ENCODE measurements at places on chromosomes 6 and 20. TPM values are rescaled to one million over a fixed set of nuclear protein-coding genes. Genes with fewer than 3 reads are reported as not detected.

Gene PPP1R10
- 23.9 TPM for total RNA-seq

Gene ULBP2
- 23.8 TPM for total RNA-seq

- DNase-seq: no peak
These were observed 12.8 kb upstream of the DDO start for GRCh38 chr6:110428153-110428552.

- DNase-seq: no peak
These were observed 14.8 kb upstream of the RPL7L1 start for GRCh38 chr6:42864602-42865001.

Gene RAMACL
- total RNA-seq: 0.13 TPM

DNA sequence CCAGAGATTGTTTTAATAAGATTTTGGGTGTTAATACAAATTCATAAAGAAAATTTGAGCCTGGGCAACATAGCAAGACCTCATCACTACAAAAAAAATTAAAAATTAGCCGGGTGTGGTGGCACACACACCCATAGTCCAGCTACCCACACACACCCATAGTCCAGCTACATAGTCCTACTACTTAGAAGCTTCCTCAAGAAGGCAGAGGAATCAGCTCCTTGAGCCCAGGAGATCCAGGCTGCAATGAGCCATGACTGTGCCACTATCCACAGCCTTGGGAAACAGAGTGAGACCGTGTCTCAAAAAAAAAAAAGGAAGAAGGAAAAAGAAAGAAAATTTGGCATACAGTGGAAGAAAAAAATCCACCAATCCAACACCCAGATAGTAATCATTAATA, 16.8 kb downstream of the SEC63 start:
- DNase-seq: no peak

Gene TGM3
- total RNA-seq: not detected

Gene KHDC1
- total RNA-seq: 0.13 TPM

GRCh38 chr6:26092443-26092842, 5.2 kb downstream of the HFE start:
- DNase-seq: no peak

DNA sequence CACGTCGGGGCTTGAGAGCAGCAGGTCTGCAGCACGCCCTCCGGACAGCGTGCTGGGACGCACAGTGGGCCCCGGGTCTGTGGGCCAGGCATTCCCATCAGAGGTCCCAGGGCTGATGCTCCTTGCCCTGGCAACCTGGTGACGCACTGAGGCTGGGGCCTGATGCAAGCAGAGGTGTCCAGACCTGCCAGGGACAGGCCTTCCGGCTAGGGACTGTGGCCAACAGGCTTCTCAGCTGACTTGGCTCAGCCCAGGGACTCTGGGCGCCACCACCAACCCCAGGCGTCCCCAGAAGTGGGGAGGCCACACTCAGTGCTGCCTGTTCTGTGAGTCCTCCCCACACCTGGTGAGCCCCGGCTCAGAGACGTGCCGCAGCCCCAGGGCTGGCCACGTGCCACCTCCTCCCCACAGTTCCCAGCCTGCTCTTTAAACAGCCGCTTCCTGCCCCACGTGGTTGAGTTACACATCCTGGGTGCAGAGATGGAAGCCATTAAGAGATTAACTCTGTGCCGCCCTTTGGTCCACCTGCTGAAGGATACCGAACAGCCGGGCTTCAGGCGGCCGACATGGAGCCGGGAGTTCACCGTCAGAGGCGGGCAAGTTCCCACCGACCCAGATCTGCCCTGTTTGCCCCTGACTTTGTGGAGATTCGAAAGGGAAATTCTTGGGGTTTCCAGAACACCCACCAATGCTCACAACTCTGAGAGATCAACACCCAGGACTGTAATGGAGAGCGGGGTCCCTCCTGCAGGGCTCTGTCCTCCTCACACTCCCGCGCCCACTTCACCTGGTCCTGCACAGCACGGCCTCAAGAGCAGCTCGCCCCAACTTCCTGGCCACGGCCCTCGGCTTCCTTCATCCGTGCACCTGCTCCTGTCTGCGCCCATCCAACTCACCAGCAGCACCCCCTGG, 37.6 kb upstream of the ZBP1 start:
- no peak for DNase-seq

Measured in GM23248 (cell line).